A549 (cell line): ENCODE measurements at places on chromosomes 2 and 18.

DNA sequence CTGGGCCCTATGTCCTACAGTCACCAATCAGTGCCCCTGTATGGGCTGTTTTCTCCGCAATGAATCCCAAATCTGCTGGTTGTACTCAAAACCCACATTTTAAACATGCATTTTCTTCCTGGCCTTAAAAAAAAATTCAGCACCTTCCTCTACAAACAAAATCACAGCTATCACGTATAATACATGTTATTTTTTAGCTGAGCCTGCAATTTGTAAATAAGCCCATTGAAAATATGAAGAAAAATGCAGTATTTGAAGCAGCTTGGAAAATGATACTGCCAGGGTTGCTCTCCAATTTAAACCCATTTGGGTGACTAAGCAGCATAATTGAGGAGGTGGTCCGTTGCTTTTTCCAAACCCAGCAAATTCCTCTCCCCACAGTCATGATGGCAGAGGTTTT, 33.0 kb upstream of the GYPC start:
- no peak for DNase-seq

GRCh38 chr2:199459286-199460100, 1.8 kb upstream of the SATB2 start:
- peak; percentile 71 for DNase-seq

- peak; percentile 31 for DNase-seq
Observed at GRCh38 chr18:70384181-70384790, 95.4 kb downstream of the SOCS6 start.

DNA sequence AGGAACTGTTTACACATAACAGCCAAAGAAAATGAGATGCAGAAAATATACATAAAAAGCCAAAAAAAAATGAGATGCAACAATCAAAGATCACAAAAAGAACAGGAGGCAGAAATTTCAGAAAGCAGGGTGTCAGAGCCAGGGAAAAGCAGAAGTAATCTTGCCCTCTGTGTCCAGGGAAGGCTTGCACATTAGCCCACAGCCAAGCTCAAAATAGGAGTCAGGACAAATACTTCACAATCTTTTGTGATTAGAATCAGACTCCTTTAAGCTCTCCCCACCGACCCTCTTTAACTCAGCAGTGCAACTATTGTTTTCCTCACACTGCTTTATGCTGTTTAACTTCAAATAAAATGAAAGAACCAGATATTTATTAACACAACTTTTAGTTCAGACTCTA, 34.6 kb downstream of the IAH1 start:
- DNase-seq, result no peak

- no peak for DNase-seq
Observed at GRCh38 chr2:74001781-74002504, 17.2 kb downstream of the TET3 start.

DNA sequence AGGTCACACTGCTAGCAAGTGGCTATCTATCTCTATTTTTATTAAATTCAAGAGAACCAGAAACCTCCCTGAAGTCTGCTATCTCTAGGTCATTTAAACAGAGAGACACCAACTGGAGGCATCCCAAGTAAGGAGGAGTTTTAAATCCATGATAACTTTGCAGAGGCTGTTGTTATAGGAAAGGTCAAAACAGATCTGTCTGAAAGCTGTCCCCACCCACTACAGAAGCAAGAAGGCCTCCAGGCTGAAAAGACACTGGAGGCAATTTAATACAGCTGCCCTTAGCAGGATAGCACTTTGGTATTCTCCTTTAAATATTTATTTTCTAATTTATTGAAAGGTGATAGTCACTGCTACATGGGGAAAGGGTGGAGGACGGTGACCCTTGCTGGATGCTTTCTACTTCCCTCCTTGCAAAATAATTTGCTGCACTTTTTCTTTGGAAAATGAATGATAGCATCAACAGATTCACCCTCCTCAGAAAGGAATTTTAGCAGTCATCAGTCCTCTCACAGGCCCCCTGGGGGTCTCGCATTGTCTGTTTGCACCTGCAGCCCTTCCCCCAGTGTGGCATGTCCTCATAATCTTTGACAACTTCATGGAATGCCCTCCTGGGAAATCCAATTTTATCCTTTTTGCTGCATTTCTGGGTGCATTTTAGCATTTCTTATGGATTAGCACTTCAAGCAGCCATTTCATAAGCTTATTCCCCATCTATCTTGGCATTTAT, 429.5 kb upstream of the TNP1 start:
- DNase-seq, result no peak

DNA sequence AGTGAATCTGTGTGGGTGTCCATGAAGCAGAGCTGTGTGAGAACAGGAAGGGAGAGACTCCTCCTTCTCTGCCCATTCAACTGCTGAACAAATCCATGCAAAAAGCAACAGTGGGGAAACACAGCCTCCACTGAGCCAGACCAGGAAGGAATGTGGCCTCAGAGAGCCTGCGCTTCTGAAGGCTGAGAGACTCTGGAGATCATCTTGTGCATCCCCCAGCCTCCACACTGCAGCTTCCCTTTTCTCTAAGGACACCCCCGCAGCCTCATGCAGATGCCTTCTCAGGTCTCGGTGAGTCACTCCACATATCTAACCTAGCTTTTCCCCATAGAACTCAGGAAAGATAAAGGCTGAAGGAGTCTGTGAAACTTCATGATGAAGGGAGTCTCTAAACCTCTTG, 402.9 kb downstream of the TNS1 start:
- no peak for DNase-seq

DNA sequence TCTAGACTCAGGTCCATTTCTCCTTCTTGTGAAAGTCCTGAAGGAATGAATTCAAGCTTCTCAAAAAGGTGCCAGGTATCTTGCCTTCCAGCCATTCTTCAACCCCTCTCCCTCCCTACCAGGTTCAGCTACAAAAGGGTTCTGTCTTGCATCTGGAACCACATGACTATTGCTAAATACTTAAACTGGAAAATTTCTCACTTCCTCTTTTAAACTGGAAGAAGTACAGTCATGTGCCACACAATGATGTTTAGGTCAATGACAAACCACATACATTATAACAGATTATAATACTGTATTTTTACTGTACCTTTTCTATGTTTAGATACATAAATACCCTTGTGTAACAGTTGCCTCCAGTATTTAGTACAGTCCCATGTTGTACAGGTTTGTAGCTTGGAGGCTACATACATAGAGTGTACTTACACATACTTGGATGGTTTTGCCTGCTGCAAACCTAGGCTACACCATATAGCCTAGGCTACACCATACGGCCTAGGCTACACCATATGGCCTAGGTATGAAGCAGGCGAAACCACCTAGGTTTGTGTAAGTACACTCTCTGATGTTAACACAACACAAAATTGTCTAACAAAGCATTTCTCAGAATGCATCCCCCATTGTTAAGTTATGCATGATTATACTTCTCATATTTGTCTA, 142.0 kb upstream of the DNMT3A start:
- no peak for DNase-seq

- DNase-seq, result no peak
Observed at GRCh38 chr2:142014536-142014935, 116.3 kb downstream of the LRP1B start.

GRCh38 chr2:174350018-174350417, 15.3 kb downstream of the SP9 start:
- peak; percentile 35 for DNase-seq

- DNase-seq, result no peak
Observed at GRCh38 chr18:72637299-72637698, 93.2 kb upstream of the CBLN2 start.

DNA sequence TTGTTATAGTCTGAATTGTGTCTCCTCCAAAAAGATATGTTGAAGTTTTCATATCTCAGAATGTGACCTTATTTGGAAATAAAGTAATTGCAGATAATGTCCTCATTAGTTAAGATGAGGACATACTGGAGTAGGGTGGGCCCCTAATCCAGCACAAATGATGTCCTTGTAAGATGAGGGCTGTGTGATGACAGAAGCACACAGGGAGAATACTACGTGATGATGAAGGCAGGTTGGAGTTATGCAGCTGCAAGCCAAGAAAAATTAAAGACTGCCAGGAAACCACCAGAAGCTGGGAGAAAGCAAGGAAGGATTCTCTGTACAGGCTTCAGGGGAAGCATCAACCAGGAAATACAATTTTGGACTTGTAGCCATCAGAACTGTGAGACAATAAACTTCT, 58.3 kb upstream of the PNPT1 start:
- no peak for DNase-seq

- DNase-seq, result no peak
Observed at GRCh38 chr2:69700381-69700780, 41.6 kb upstream of the ANXA4 start.

- DNase-seq, result no peak
Observed at GRCh38 chr2:149296031-149296430, 34.4 kb upstream of the LYPD6 start.

GRCh38 chr18:36185901-36186460, 1.3 kb upstream of the MOCOS start:
- no peak for DNase-seq

DNA sequence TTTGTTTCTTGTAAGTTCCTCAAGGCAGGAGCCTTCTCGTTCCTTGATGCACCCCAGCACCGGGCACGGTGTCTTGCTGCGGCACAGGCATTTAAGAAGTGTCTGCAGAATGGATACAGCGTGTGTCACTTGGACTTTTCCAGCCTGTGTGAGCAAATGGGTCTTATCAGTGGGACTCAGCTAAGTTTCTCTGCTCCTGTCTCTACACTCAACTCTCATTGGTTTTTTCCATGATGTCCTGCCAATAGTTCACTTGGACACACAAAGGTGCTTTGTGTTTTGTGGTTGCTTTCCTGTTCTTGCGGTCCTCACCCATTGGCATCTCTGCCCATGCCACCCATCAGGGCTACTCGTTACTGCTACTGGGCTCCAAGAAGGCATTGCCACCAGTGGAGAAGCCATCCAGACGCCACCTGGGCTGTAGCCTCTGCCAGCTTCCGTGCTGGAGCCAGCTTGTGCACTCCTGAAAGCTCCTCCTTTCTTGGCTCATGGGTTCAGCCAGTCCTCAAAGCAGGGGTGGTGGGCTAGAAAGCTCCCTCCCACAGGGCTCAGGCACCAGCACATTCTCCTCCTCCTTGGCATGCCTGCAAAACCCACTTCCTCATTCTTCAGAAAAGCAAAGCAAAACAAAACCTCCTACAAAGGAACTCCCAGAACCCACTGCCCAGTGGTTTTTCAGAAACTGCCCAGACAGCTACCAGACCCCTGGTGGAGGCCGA, 41.4 kb downstream of the IL1R2 start:
- DNase-seq, result peak; percentile 67

- no peak for DNase-seq
Observed at GRCh38 chr2:65429786-65430602, 2.4 kb downstream of the SPRED2 start.

DNA sequence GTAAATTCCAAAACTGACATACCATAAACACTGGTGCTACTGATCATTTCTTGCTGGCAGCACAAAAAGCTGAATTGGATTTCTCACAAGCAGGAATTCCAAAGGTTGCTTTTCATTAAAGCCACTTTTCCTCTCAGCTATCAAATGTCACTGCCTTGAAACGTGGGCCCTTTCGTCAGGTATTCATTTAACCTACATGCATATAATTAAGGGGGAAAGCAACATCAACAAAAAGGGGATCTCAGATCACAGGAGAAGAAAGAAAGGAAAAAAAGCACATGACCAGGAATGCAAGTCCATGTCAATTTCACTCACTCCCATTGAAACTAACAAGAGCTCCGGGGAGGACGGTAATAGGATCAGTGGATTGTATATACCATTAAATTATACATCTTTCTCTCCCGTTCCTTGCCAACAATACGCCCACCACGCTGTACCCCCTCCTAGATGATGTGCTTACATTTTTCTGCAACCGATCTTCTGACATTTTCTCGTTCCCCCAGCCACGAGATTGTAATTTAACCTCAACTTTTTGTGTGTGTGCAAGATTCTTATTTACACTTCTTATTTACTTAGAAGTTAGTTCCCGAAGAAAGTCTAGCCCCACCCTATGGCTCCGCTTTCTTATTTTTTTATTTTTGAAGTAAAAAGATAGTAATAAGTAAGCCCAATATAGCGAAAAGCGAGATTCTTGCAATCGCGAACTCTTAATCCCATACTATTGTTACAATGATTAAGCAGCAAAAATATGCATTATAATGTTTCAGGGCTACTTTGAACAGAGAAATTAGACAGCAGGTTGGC, 725 bp downstream of the FIGN start:
- DNase-seq, result peak; percentile 16

GRCh38 chr2:102975996-102976975, 214.5 kb downstream of the TMEM182 start:
- DNase-seq, result peak; percentile 4

GRCh38 chr2:4931721-4932365, 760.3 kb upstream of the SOX11 start:
- DNase-seq, result no peak

- DNase-seq, result no peak
Observed at GRCh38 chr18:66328296-66328878, 275.5 kb downstream of the CDH19 start.

- DNase-seq, result no peak
Observed at GRCh38 chr2:126586317-126586716, 69.6 kb upstream of the GYPC start.

GRCh38 chr18:2797951-2798350, 48.9 kb upstream of the EMILIN2 start:
- DNase-seq, result no peak

DNA sequence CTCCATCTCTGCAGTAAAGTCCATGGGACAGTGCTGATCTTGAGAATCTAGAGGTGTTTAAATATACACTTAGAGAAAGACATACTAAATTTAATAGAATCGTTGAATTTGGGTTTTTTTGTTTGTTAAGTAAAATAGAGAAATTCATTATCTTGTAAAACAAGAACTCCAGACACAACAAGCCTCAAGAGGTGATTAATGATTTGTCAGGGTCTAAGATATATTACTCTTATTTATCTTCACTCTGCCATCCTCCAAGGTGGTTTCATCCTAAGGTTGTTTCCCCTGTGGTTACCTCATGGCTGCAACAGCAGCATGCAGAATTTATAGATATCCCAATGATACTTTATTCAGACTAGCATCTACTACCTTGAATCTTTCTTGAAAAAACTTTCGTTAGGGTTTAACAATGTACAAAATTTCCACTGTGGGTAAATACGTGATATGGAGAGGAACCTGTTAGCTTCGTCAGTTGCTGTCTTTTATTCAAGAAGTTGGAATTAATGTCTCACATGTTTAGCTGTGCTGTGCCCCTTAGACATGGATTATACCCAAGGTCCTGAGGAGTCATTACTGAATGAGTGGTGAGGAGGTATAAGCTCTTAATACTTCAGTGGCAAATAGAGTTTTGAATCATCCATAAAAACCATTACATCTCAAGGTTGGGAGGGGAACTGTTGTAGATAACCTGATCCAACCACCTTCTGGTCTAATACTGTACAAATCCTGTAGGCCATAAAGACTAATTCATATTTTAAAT, 128.0 kb downstream of the GPD2 start:
- no peak for DNase-seq
